ENCODE measurements at places on chromosomes 3 and 15.
A peak's percentile ranks its signal among the peaks of the same experiment; 100 is the strongest.

- no peak for DNase-seq
Observed at GRCh38 chr3:4894891-4895530, 84.2 kb upstream of the BHLHE40 start.

- DNase-seq = no peak
Observed at GRCh38 chr15:55613727-55614126, 25.6 kb upstream of the PYGO1 start.

GRCh38 chr3:177358977-177359592 lies 161.8 kb upstream of the TBL1XR1 start:
- peak; percentile 32 for DNase-seq

DNA sequence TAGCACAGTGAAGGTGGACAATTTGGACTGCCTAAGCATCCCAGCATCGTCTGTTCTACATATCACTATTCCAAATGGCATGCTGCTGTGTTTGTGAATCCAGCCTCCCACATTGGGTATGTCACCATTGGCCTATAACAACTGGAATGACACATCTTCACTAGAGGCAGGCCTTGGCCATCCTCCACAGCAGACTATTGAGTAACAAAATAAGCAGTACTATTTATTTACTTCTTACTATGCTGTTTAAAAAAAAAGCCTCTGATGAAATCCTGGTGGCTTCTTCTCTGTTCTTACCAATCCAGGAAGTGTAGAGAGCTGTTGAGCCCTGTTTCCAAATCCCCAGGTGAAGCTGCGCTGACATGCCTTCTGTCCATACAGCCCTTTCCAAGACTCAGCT lies 30.6 kb upstream of the CERS3 start:
- no peak for DNase-seq

DNA sequence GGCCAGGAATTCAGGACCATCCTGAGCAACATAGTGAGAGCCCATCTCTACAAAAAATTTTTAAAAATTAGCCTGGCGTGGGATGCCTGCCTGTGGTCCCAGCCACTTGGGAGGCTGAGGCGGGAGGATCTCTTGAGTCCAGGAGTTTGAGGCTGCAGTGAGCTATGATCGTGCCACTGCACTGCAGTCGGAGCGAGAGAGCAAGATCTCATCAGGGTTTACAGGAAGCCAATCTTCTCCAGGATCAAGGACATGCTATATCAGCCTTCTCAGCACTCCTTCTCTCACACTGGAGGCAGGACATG lies 451 bp upstream of the STOML1 start:
- DNase-seq = no peak

DNA sequence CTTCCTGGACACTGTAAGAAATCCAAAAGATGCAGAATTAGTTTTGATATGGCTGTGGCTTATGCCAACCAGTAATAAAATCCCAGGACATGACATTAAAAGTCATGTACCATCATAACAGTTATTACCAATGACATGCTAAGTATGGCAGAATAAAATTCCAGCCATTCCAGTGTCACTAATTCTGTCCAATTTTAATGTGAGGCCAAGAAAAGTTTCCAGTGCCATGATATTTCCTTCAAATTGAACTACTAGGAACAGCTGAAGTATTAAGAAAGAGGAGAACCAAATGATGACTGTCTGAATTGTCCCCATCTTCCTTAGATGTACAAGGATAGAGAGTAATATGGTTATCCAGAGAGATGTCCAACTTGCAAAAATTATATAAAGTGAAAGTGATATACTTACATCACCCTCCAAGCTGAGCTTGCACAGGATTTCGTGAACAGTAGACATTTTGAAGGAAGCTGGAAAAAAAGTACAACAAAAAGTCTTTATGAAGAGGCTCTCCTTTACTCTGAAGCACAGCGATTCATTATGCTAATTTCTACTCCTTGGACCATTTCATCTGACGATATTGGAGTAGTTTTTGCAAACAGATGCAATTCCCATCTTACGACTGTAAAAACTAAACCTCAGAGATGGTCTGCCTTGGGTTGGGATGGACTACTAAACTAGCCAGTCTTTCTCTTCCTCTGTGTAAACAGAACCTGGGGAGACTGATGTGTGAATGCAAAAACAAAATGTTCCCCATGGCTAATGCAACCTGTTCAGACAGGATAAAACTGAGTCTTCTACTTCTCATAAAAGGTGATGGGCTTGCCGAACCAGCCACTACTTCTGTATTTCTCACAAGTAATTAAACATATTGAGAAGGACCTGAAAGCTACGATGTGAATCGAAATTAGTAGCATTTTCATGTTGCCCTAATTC lies 11.9 kb downstream of the ANXA2 start:
- no peak for DNase-seq

DNA sequence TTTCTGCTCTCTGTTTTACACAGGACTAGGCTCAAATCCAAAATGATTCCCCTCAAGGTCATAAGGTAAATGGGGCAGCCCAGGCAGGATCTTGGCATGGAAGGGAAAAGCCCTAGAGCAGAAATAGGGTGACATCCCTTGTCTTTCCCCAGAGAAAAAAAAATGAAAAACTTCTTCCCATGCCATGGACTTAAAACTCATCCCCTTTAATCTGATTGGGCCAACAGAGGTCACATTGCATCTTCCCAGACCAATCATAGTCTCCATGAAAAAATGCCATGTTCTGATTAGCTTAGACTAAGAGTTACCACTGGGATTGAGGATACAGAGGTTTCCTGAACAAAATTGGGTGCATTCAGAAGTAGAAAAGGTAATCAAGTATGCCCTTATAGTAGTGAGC lies 241.3 kb upstream of the LRTM1 start:
- no peak for DNase-seq

GRCh38 chr3:23740517-23740965 lies 65.2 kb upstream of the UBE2E1 start:
- DNase-seq = no peak

DNA sequence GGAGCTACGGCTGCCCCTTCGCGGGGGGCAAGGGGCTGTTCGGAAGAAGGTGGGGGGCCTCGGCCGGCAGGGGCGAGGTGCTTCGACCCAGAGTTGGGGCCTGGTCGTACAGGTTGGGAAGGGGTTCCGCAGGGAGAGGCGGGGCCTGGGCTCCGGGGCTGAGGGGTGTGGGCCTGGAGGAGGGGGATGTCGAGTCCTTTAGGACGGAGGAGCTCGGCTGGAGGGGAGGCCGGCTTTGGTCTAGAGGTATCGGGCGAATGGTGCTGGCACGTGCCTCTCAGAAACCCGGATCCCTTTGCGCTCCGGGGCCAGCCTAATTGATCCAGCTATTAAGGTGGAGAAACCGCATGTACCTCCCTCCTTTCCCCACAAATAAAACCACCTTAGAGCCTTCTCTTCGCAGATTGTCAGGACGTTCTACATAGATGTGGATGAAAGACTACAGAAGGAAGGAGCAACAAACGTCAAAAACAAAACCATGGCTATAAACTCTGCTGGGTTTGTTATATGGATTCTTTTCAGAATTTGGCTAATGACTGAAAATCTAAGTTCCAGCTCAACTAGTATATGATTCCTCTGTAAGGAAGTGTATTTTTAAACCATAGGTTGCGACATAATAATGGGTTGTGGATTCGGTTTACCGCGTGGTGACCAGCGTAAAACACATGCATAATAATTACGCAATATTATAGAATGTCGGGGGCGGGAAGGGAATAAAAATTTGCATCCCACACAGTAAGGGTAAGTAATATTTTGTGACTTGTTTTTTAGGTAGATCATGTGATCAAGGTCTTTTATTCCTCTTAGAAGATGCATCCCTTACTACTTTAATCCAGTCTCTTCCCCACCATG lies 644 bp upstream of the NGLY1 start:
- DNase-seq = no peak

GRCh38 chr3:24020036-24020691 lies 75.1 kb downstream of the NR1D2 start:
- no peak for DNase-seq

GRCh38 chr3:6504347-6504746 lies 356.6 kb upstream of the GRM7 start:
- DNase-seq = no peak

DNA sequence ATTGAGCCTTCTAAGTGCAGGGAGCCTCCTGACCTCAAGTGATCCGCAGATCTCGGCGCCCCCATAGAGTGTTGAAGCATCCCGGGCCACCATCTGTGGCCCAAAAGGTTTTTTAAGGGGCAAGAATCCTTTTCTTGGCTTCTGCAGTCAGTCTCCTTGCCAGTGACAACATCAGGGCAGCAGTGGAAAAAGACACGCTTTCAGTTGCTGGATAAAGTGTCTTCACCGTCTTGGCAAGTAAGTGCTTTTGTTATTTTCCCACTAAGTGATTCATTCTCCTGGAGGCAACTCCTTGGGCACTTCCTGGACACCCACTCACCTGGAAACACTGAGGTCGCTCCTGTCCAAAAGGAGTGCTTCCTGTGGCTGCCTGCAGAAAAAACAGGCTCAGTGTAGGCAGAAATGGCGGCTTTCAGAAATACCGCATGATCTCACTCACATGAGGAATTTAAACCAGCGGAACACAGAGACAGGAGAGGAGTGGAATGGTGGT lies 71.7 kb upstream of the ABHD2 start:
- DNase-seq = no peak

DNA sequence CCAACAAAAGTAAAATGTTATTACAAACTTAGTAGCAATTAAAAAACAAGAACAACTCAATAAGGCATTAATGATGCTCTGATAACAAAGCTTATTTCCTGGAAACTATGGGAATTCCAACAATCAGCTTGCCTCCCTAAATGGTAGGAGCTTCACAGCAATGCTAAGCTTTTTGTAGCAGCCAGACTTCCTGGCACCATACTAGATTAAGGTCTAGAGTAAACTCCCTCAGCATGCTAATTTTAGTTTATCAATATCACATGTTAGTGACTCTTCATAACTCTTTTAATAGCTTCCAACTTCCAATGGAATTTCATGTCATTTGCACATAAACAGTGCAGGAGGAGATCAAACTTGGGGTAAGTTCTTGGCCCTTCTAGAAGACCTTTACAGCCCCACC lies 782.0 kb downstream of the MCTP2 start:
- no peak for DNase-seq

- DNase-seq = no peak
Observed at GRCh38 chr3:194554473-194555123, 67.8 kb upstream of the ATP13A3 start.

DNA sequence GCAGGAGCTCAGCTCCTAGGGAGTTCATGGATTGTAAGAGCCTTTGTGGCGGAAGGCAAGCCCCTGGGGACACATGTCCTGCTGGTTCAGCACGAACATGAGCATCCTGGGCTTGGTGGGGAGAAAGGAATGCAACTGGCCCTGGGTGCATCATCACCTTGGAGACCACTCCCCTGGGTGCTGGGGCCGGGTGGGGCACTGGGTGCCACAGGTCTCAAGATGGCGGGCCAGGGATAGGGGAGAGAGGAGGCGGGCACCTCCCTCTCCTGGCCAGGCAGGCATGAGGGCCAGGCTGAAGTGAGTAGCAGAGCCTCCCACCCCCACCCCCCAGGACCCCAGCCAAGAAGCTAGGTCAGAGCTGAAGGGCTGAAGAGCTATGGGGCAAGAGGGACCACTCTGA lies 768 bp downstream of the PCBP4 start:
- DNase-seq = no peak

GRCh38 chr3:128858167-128858566 lies 21.3 kb upstream of the ACAD9 start:
- no peak for DNase-seq

DNA sequence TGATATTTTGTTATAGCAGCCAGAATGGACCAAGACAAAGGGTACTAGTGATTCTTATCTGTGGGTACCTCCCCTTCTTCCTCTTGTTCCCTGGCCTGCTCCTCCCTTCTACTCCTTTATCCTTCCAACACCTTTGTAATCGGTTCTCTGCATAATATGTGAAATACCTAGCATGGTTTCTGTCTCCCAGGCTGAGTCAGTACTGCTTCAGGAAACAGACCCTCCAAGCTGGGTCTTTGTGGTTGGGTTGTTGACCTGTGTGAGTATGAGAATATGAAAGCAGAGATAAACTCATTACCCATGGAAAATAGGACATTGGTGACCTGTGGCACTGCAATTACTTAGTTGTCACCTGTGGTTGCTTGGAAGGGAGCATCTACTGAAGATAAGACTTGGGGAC lies 69.3 kb upstream of the KLF13 start:
- DNase-seq = no peak

DNA sequence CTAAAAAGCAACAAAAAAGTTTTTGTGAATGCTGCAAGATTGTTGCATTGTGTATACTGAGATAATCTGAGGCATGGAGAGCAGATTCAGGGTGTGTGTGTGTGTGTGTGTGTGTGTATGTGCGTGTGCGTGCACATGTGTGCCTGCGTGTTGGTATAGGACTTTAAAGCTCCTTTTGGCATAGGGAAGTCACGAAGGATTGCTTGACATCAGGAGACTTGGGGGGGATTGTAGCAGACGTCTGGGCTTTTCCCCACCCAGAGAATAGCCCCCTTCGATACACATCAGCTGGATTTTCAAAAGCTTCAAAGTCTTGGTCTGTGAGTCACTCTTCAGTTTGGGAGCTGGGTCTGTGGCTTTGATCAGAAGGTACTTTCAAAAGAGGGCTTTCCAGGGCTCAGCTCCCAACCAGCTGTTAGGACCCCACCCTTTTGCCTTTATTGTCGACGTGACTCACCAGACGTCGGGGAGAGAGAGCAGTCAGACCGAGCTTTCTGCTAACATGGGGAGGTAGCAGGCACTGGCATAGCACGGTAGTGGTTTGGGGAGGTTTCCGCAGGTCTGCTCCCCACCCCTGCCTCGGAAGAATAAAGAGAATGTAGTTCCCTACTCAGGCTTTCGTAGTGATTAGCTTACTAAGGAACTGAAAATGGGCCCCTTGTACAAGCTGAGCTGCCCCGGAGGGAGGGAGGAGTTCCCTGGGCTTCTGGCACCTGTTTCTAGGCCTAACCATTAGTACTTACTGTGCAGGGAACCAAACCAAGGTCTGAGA lies 4.7 kb downstream of the BHLHE40 start:
- no peak for DNase-seq

All from HEK293T (cell line).